Stimulated activated CD4-positive, alpha-beta T cell treated with anti-CD3 and anti-CD28 coated beads, TNF-alpha, amount 100 ng/mL, for 48 hours (primary cell): ENCODE measurements at places on chromosomes 2 and 18.
A peak's percentile ranks its signal among the peaks of the same experiment; 100 is the strongest.

- DNase-seq, result no peak
Measured at GRCh38 chr2:203077451-203077850, 62.8 kb downstream of the NBEAL1 start.

GRCh38 chr2:57490741-57491140, 555.9 kb upstream of the VRK2 start:
- DNase-seq, result no peak

- DNase-seq, result no peak
Measured at GRCh38 chr2:120647487-120647886, 88.2 kb upstream of the GLI2 start.

GRCh38 chr18:75211953-75212750, 1.6 kb downstream of the TSHZ1 start:
- DNase-seq, result no peak

- DNase-seq, result no peak
Measured at GRCh38 chr2:65073879-65074565, 17.8 kb downstream of the CEP68 start.

- DNase-seq, result no peak
Measured at GRCh38 chr2:161078211-161078539, 82.1 kb upstream of the TANK start.

GRCh38 chr2:107393516-107393915, 433.2 kb upstream of the RGPD4 start:
- DNase-seq, result no peak

DNA sequence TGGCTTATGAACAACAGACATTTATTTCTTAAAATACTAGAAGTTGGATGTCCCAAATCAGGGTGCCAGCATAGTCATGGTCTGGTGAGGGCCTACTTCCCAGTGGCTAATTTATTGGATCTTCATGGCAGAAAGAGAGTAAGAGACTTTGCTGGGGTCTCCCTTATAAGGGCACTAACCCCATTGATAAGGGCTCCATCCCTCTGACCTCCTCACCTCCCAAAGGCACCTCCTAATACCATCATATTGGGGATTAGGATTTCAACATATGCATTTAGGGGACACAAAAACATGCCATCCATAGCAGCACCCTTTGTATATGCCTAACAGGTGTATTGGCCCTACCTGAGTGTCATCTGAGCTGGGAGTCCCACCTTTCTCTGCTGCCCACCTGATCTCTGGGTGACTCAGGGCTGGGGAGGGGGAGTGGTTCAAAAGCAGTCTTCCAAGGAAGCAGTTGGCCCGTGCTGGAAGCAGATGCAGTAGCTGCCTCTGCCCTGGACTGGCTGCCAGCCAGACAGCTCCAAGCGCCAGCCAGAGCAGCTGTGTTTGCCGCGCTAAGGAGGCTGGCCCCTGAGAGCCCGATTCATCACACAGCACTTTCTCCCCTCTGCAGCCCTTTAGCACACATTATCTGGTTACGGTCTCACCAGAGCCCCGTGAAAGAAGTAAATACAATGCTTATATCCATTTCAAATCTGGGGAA, 84.6 kb downstream of the SMAD7 start:
- no peak for DNase-seq

GRCh38 chr2:64649626-64650025, 4.1 kb downstream of the SERTAD2 start:
- no peak for DNase-seq

GRCh38 chr2:96893289-96894150, 23.6 kb upstream of the SEMA4C start:
- no peak for DNase-seq

- peak; percentile 25 for DNase-seq
Measured at GRCh38 chr2:156399950-156400705, 36.1 kb upstream of the GPD2 start.

GRCh38 chr2:44839771-44840502, 101.6 kb upstream of the SIX3 start:
- DNase-seq, result no peak

DNA sequence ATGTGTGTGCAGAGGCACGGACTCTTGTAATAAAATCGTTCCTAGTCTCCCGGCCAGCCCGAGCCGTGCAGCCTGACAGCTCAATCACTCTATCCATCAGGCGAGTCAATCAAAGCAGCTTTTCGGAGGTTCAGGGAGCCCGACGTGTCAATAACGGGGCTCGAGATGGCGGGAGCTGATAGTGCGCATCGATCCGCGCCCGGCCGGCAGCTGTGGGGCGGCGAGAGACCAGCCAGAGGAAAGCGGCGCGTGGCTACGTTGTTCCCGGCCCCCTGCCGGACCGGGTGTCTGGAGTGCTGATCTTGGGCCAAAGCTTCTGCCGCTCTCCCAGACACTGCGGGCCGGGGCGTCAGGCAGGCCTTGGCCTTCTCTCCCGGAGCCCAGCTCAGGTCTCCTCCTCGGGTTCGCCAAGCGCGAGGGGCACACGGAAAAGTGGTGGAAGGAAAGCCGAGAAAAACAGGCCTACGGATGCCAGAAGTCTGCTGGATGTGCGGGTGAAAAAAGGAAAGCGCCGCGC, 2.4 kb downstream of the EN1 start:
- DNase-seq, result no peak

DNA sequence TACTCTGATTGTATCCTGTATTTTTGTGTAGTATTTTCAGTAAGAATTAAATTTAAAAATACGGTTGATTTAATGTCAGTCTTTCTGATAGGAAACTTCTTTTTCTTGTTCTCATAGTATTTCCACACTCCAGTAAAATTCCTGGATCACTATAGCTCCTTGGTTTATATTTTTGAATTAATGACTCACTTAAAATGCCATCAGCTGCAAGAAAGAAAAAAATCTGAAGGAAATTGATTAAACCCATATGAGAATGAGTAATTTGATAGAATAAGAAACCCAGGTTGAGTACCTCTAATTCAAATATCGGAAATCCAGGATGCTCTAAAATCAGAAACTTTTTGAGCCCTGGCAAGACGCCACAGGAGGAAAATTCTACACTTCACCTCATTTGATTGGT, 186.8 kb upstream of the RND3 start:
- DNase-seq, result no peak

DNA sequence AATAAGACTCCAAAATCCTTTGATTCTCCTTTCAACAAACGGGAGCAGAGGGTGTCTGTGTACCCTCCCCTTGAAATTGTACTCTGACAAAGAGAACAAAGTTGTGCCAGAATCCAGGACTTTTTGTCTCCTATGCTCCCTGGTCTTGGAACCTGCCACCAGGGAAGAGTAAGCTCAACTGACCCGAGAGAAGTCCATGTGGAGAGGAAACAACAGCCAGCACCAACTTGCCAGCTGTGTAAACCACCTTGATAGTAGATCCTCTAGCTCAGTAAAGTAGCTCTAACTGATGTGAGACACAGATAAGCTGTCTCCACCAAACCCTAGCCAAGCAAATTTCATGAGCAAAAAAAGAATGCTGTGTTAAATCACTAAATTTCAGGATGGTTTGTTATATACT, 46.9 kb downstream of the LNPK start:
- no peak for DNase-seq

GRCh38 chr2:176637486-176638166, 368.4 kb downstream of the MTX2 start:
- no peak for DNase-seq

- DNase-seq, result no peak
Measured at GRCh38 chr2:201132518-201132917, 16.6 kb downstream of the CFLAR start.

DNA sequence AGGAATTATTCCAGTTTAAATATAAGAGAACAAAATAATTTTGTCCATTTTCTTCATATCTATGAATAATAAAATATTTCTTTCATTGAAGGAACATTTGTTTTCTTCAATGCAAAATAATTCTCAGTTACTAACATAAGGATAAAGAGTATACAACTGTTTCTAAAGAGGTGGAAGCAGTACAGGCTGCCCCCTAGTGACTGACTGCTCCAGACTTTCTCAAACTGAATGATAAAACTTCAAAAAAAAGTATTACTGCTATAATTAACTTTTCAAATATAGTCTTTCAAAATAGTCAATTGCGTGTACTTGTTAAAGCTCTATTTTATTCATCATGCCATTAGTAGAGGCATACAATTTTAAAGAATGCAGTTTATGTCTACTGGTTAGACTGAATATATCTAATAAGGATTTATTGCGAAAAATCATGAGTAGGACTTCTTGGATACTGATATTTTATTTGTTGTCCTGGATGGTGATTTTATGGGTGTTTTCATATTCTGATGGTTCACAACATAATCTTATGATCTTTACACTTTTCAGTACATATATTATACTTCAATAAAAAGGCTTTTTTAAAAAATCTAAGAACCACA, 100.1 kb downstream of the WDPCP start:
- DNase-seq, result peak; percentile 4

- no peak for DNase-seq
Measured at GRCh38 chr18:39205565-39206195, 1640.1 kb upstream of the CELF4 start.

DNA sequence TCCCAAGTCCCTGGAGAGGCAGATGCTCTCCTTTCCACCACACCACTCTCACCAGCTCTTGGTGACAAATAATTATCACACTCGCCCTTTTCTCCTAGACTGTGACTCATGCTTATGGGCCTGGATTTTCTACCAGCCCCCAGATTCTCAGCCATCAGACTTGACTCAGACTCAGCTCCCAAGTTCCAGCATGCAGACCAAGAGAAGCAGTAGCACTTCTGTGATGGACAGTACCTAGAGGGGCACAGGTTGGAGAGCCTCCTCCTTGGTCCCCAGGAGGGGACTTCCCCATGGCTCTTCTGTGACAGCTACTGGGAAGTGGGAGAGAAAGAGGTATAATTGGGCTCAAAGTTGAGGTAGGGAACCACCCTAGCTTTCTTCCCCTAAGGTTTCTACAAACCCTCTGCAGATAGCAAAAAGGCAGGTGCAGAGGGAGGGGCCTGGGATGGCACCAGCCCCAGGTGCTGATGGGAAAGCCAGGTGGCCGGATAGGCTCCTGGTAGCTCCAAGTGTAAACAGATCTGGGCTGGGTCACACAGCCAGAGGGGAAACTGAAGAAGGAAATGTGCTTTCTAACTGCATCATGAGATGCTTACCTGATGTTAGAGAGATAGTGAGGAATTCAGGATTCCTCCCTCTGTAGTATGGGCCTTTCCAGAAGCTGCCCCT, 4.1 kb downstream of the TCF23 start:
- no peak for DNase-seq
